ENCODE measurements at places on chromosomes 7 and 10.

DNA sequence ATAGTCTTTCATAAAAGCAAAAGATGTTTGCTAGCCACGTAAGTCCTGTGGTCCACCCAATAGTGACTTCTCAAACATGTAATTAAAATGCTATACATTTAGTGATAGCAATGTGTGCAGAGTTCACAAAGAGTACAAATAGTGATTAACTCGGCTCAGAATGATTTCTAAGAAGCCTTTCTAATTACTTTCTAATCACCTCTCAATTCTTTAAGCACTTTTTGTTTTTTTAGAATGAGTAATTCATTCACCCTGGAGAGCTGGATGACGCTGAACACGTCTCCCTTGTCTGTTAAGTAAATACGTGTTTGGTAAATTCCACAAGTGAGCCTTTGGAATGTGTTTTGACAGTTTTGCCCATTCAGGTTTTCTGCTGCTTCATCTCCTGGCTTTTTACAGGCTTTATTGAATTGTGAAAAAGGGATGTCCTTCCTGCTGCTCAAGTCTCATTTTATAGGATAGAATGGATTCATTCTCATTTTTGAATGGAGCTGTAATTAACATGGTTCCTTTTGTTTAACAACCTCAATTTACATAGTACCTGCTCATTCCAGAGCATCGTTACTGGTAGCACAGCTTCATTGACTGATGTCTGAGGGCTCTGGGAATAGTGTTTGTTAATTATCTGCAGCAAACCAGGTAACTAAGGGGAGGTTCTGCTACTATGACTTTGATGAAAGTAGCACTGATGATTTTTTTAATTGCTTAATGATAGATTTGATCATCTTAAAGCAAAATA lies 212.1 kb downstream of the VTI1A start:
- DNase-seq = no peak

DNA sequence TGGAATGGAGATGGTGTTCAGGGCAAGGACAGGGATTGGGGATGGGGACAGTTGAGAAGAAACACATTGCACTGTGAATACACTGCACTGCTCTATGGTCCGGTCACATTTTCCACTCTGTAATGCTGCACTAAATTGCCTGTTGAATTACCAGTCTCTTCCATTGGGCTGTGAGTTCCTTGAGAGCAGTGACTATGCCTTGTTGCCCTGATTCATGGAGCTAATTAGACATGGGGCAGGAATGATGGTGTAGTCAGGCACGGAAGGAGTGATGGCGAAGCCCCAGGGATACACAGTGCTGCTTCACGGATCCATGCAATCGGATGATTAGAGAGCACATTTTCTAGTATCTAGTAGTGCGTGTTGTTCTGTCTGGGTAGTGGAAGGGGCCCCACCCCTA lies 25.4 kb upstream of the GPAM start:
- DNase-seq = no peak

- no peak for DNase-seq
Observed at GRCh38 chr7:79608005-79608404, 154.5 kb upstream of the MAGI2 start.

- no peak for DNase-seq
Observed at GRCh38 chr10:1408651-1409367, 328.5 kb downstream of the ADARB2 start.

DNA sequence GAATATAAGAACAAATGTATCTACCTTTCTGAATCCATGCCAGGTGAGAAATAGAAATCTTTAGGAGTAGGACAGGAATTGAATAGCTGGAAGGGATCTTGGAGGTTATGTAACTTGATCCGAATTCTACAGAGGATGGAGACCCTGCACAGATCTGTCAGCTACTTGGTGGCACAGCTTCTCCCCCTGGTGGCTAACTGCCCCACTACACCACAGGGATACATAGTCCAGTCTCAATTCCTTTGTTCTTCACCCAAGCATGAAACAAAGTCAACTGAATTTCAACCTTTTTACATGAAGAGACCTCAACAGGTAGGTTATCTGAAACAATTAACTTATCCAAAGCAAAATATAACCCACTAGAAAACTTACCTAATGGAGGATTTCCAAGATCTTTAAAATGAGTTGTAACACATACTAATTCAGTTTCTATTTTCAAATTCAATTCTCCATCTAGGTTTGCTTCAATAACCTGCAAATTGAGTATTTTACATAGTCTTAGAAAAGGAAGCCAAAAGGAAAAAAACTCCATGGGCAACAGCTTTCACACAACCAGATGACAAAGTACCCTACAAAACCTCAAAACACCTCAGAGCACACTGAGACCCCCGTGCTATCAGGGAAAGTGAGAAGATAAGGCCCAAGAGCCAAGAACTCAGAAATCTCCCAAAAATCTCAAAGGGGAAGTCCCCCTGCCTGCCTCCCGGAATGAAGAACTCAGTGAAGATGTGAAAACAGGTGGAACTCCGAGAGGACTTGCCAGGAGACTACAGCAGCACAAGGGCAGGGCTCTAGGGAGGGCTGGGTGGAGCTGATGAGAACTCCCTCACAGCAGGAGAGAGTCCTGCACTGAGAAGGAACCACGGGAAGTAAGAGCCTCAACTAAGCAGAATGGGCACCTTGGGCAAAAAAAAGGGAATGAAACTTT lies 10.3 kb downstream of the HUS1 start:
- DNase-seq = peak; percentile 20

- no peak for DNase-seq
Observed at GRCh38 chr10:108749042-108749441, 1174.3 kb downstream of the XPNPEP1 start.

- no peak for DNase-seq
Observed at GRCh38 chr10:132541601-132542011, 4.0 kb downstream of the INPP5A start.

- DNase-seq = no peak
Observed at GRCh38 chr7:139687980-139688632, 89.7 kb downstream of the HIPK2 start.

DNA sequence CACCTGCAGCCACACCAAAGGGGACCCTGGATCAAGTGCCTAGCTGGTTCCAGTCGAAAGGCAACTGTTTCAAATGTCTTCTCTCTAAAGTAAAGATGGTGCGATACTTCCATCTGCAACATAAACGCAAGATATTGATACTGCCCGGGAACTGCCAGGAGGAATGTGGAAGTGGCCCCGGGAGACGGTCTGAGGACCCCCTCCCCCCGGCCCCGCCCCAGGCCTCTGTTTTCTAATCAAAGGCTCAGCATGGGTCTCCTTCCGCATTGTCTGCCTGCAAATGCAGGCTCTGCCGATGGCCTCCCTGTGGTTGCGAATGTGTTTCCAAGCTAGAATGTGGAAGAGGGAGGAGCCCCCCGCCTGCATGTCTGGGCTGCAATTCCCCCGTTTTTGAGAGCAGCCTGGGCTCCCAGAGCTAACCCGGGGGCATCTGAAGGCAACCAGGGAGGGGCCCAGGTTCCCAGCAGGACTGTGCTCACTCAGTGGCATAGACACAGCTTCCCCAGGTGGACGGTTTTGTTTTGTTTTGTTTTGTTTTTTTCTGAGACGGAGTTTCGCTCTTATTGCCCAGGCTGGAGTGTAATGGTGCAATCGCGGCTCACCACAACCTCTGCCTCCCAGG lies 223.9 kb upstream of the PPP2R2D start:
- no peak for DNase-seq

DNA sequence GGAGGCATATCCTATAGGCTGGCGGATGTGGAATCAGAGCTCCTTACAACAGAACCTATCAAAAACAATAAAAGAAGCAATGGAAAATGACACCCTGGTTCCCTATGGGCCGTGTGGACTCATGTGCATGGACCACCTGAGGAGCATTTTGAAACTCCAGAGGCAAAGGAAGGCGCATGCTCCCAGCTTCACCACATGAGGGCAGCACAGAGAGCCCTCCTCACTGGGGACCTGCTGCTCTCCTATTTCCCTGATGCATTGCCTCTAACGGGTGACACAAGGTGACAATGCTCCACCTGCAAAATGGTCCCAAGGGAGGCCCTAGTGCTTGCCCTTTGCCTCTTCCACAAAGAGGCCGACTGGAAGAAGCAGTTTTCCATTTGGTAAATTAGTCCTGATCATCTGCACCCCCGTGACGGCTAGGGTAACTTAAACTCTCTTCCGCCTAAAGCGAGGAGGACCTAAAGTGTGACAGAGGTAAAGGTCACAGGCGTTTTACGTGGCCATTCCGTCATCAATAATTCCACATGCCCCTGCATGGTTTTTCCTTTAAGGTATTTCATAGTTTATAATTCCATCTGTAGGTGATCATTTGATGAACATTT lies 67.7 kb downstream of the GPAM start:
- no peak for DNase-seq

GRCh38 chr10:125085258-125086054 lies 74.9 kb downstream of the CTBP2 start:
- DNase-seq = no peak

GRCh38 chr7:133061792-133062191 lies 20.1 kb downstream of the CHCHD3 start:
- no peak for DNase-seq

GRCh38 chr10:12350925-12351324 lies 1.6 kb downstream of the CAMK1D start:
- no peak for DNase-seq

GRCh38 chr10:68346774-68347173 lies 14.0 kb upstream of the PBLD start:
- no peak for DNase-seq

GRCh38 chr7:37440738-37441385 lies 7.8 kb downstream of the ELMO1 start:
- no peak for DNase-seq

DNA sequence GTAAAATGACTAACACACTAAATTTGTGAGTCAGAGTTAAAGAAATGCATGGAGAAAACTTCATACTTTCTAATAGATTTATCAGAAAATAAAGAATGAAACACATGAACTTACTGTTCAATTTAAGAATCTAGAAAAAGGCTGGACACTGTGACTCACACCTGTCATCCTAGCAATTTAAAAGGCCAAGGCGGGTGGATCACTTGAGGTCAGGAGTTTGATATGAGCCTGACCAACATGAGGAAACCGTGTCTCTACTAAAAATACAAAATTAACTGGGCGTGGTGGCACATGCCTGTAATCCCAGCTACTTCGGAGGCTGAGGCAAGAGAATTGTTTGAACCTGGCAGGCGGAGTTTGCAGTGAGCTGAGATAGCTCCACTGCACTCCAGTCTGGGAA lies 1106.2 kb upstream of the LRRN3 start:
- no peak for DNase-seq

- DNase-seq = no peak
Observed at GRCh38 chr7:141354251-141354650, 197.0 kb upstream of the AGK start.

GRCh38 chr10:14383266-14383665 lies 52.5 kb upstream of the FRMD4A start:
- no peak for DNase-seq

DNA sequence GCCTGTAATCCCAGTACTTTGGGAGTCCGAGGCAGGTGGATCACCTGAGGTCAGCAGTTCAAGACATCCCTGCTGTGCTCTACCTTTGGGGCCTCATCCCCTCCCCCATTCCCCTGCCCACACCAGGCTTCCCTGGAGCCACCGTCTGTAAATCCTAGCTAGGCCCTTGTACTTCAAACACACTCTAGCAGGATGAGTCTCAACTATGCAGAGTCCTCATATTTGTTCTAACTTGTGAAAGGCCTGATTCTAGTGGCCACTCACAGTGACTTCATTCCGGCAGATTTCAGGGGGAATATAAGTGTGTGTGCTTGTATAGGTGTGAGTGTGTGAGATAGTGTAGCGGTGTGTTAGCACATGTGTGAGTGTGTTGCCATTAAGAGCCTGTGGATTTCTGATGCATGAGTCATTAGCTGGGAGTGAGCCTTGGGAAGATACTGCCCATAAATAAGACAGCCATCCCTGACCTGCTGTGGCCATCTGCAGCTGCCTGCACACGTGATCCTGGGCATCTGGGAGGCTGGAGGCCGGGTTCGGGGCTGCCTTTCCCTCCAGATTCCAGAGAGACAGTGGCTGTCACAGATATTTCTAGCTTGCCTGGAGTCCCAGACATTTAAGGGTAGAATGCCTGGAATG lies 1.7 kb upstream of the NEURL1 start:
- DNase-seq = no peak

DNA sequence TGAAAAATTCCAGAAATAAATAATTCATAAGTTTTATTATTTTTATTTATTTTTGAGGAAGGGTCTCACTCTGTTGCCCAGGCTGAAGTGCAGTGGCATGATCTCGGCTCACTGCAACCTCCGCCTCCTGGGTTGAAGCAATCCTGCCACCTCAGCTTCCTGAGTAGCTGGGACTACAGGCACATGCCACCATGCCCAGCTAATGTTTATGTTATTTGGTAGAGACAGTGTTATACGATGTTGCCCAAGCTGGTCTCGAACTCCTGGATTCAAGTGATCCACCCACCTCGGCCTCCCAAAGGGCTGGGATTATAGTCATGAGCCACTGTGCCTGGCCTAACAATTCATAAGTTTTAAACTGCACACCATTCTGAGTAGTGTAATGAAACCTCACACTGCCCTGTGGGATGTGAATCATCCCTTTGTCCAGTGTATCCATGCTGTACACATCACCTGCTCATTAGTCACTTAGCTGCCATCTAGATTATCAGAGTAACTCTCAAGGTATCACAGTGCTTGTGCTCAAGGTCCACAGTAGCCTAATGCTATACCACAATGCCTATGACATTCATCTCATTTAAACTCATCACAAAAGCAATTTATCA lies 17.9 kb downstream of the RTKN2 start:
- DNase-seq = no peak

- no peak for DNase-seq
Observed at GRCh38 chr10:124390471-124391187, 28.1 kb downstream of the OAT start.

- no peak for DNase-seq
Observed at GRCh38 chr7:158422196-158422886, 165.3 kb downstream of the PTPRN2 start.

DNA sequence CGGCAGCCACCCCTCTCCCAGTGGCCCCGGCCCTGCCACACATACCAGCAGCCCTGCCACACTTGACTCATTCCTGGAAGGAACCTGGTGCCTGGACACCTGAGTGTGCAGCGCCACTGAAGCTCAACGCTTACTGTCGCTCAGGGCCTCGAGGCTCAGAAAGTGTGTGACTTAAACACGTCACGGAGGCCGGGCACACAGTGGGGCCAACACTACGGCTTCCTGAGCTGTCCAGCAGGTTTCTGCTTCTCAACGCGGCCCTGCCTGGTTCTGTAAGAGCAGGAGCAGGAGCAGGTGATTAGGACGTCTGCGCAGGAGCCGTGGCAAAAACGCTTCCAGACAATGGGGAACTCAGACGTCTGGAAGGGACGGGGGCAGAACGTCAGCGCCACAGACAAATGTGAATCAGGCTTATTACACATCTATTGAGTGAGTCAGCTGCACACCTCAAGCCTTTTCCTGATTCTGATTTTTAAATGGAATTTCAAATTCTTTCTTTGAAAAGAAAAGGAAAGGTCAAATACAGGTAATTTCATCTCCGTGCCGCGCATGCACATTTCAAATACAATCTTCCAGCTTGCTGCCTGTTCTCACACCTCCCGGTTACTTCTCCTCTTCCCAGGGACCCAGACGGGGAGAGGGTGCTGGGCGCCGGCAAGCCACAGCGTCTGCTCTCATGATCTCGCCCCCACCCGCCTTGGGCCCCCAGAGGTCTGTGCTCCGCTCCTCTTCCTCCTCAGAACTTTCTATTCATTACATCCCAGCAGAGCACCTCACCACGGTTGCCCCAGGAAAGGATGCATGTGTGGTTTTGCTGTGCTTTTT lies 66.6 kb downstream of the ADARB2 start:
- DNase-seq = no peak

GRCh38 chr10:128055061-128055868 lies 71.0 kb downstream of the MKI67 start:
- DNase-seq = no peak

GRCh38 chr7:71854546-71855397 lies 557.4 kb downstream of the CALN1 start:
- no peak for DNase-seq

GRCh38 chr10:49318755-49319154 lies 19.8 kb downstream of the C10orf71 start:
- no peak for DNase-seq

All from CD8-positive, alpha-beta memory T cell (primary cell).